ENCODE measurements at places on chromosomes 16 and 17.

DNA sequence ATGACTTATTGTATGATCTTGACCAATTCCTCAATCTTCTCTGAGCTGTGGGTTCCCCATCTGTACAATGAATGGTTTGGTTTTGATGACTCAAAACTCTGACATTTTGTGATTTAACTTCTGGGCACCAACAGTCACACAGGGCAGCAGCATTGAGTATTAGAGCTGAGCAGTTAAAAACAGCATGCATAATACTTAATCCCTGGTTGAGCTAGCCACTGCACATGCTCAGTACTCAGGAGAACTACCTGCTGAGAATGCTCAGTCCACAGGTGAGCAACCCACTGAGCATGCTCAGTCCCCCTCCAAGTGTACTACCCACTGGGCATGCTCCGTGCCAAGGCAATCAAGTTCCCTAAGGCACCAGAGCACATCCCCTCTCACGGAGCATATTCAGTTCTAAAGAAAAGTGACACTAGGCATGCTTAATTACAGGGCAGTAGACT, 68.7 kb downstream of the AIPL1 start:
- no peak for DNase-seq

DNA sequence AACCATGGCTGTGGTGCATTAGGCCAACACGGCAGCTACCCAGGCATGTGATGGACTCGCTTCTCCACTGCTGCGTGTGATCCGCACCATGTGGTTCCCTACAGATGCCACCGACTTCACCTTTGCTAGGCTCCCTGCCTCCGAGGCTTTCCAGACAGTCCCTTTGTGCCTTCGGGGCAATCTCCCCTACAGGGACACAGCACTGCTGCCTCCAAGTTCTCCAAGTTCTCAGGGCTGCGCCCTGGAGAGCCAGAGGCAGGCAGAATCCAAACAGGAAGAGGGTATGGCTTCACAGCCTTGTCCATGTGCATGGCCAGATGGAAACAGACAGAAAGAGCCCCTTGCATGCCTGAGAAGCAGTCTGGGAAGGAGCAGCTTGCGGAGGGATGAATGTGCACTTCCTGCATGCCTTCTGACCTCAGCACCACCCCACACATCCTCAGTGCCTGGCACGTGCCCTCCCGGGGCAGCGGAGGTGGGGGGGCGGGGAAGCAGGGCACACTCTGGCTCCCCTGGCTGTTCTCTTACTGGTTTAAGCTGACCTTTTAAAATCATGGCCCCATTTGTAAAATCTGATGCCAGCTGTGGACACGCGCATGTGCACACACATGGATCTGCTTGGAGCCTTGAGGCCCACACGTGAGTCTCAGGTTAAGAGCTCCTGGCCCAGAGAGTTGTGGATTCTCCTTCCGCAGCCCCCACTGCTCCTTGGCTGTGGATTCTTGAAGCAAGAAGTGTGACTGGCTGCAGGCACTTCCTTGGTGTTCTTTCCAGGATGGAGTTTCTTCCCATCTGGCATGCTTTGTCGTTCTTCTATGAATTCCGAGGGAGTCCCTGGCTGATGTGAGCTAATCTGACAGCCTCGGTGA, 55.3 kb upstream of the MTSS2 start:
- DNase-seq, result no peak

DNA sequence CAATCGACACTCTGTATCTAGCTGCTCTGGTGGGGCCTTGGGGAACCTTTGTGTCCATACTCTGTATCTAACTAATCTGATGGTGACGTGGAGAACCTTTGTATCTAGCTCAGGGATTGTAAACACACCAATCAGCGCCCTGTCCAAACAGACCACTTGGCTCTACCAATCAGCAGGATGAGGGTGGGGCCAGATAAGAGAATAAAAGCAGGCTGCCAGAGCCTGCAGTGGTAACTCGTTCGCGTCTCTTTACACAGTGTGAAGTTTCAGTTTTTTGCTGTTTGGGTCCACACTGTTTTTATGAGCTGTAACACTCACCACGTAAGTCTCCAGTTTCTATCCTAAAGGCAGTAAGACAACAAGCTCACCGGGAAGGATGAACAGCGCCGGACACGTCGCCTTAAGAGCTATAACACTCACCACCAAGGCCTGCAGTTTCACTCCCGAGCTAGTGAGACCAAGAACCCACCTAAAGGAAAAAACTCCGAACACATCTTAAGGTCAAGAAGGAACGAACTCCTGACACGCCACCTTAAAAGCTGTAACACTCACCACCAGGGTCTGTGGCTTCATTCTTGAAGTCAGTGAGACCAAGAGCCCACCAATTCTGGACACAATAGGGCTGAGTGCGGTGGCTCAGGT, 64.6 kb downstream of the KPNA2 start:
- no peak for DNase-seq

DNA sequence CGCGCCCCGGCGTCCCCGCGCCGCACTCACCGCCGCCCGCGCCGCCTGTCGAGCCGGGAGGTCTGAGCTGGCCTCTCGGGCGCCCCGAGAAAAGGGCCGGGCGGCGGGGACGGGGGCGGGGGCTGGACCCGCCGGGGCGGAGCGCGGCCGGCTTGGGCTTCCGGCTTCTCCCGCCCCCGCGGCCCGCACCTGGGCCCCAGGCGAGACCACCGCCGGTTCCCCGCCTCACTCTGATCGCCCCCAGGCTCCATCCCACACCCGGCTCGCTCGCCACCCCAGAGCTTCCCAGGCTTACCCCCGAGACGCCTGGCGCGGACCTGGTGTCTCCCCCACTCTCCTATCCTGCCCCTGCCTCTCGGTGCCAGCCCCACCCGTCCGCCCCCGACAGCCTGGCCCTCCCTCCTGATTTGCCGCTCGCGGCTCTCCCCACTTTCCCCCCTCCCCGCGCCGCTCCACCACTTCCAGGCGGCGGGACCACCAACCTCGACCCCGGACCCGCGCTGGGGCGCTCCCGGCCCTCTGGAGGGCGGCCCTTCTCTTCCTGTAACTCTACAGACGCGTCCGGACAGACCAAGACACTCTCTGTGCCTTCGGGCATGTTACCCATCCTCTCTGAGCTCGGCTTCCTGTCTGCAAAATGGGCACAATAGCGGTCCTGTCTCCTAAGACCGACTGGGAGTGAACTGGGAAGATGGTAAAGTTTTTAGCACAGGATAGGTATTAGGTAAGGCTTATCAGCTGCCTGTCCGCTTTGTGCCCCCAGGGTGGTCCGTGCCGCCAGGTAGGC, at the start of gene LITAF:
Gene LITAF, minus strand, starts transcription at position 64 of the 787 bp plus-strand sequence. CDS start 30,189 bp downstream, outside the sequence.
- peak; percentile 74 for DNase-seq

- DNase-seq, result no peak
These were observed 42.4 kb downstream of the WDR59 start for GRCh38 chr16:74942566-74942965.

DNA sequence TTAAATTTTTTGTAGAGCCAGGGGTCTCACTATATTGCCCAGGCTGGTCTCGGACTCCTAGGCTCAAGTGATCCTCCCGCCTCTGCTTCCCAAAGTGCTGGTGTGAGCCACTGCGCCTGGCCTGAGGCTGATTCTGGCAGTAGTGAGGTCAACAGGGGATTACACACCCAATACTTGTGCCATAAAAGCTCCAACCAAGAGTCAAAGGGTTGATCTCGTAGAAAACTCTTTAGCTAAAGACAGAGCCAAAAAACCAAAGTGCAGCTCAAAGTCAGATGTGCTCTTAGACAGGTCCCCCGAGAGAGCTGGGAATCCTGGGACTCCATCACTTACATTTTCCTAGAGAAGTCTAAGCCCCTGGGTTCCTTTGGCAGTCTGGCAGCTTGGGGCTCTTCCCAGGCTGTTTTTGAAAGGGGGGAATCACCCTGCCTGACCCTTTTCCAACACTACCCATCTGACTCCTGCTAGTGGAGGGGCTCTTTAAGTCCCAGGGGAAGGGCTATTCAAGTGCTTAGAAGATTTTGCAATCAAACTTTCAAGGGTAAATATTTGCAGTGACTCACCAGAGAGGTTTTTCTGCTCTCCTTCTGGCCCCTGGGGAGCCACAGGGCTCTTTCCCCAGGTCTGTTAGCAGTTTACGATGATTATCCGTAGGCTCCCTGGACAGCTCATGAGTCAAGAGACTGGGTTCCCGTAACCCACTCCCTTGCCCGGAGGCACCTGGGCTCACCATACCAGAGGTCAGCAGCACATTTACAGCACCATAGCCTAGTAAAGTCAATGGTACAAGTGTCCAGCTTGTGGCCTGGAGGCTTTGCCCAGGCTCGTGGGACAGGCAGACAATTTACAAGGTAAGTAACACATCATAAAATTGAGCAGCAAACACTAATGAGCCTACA, 408.7 kb downstream of the SLC39A11 start:
- DNase-seq, result no peak

- no peak for DNase-seq
These were observed 105.9 kb upstream of the SEC14L1 start for GRCh38 chr17:77034677-77035424.

DNA sequence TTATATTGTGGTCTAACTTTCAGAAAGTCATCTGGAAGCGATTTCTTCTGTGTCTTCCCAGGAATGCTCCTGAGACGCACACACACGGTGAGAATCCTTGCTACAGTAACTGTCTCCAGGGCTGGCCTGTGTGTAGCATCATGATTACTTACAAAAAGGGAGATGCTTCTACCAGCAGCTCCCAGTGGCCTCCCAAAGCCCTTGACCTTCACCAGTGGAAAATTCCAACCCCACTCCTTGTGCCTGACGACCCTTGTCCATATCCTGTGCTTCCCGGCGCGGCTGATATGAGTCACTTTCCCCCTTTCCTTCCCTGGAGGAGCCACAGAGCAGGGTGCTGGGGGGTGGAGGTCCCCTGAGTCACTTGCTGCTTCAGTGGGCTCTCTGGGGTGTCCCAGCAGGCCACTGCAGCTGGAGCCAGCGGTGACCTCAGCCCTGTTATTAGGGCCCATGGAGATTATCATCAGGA, 22.1 kb upstream of the NAT9 start:
- DNase-seq, result no peak

GRCh38 chr16:73058221-73058615, 10.3 kb upstream of the ZFHX3 start:
- DNase-seq, result peak; percentile 31

- DNase-seq, result peak; percentile 71
These were observed 44.0 kb downstream of the TUBD1 start for GRCh38 chr17:59848778-59849177.

DNA sequence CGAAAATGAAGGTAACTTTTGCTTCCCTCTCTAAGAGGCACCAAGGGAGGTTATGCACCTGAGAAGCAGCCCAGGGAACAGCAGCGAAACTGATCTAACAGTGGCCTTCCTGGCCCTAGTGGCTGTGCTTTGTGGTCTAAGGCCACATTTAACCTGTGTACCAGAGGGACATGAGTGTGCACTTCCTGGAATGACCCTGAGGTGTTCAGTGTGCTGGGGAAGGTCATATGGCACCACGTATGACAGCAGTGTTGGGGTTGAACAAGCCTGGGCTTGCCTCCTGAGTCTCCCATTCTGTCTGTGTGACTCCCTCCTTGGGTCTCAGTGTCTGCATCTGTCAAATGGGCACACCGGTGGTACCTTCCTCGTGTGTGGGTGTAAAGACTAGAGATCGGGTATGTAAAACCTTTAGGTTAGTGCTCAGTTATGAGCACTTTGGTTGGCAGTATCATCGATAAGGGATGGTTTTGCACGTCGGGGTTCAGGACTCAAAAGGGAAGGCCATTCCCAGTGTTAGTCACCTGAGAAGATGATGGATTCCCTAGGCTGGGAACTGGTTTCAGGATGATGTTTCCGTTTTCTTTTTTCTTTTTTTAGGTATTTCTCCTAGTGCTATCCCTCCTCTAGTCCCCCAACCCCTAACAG, 31.9 kb downstream of the PLCG2 start:
- DNase-seq, result no peak

GRCh38 chr17:46179375-46179999, 13.7 kb downstream of the KANSL1 start:
- DNase-seq, result no peak

GRCh38 chr17:40459636-40460603, 16.7 kb downstream of the IGFBP4 start:
- DNase-seq, result no peak

DNA sequence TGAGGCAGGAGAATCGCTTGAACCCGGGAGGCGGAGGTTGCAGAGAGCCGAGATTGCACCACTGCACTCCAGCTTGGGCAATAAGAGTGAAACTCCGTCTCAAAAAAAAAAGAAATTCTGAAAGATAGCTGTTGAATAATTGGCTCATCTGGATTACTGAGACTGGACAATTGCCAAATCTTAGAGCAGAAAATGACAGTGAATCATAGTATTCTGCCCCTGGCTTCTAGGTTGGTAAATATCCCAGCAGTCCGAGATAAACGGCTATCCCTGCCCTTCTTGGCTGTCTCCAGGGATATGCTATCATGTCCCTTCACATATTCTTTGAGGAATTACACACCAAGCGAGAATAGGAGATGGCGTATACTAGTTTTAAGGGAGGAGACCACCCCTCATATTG, 35.5 kb upstream of the METTL16 start:
- DNase-seq, result no peak

- no peak for DNase-seq
These were observed 684 bp downstream of the SLX4 start for GRCh38 chr16:3610698-3611145.

GRCh38 chr16:68951991-68952877, 108.9 kb downstream of the TANGO6 start:
- DNase-seq, result no peak

GRCh38 chr16:87844120-87844733, 25.1 kb downstream of the SLC7A5 start:
- DNase-seq, result no peak

GRCh38 chr17:66605541-66605940, 229.4 kb upstream of the CACNG5 start:
- DNase-seq, result no peak

GRCh38 chr17:39652587-39653315, 12.4 kb upstream of the TCAP start:
- no peak for DNase-seq

DNA sequence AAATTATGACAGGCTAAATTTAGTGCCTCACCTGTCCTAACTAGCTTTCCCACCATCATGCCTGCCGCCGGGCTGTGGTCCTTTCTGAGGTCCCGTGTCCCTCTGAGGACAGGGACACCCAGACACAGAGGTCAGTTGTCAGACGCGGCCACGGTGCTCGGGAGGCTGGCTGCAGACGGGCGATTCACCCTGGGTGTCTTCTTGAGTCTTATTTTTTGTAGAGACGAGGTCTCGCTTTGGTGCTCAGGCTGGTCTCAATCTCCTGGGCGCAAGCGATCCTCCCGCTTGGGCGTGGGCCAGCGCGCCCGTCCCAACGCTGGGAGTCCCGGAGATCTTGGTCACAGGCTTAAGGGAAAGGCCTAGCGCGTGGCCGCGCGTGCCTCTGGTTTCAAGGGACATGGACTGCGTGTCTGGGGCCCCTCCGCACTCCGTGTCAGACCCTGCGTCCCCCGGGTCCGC, 797 bp upstream of the RAB11FIP3 start:
- DNase-seq, result peak; percentile 29

GRCh38 chr17:4946312-4946976, 1.9 kb downstream of the PFN1 start:
- DNase-seq, result peak; percentile 24

DNA sequence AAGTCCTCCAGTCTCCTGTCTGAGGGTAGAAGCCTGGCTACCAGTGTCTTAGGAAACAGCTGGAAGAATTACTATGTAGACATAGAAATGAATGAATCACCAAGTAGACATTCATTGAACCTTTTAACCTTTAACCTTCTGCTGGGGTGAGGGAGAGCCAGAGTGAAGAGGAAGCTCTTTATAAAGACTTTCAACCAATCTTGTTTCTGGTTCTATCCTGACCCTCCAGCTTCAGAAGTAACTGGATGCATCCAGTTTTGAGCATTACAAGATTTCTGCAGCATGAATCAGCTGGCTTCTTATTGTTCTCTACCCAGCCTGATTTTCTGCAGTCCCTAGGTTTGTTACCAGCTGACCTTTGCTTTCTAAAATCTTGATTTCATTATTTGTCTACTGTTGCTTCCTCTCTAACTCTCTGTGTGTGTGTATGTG, 8.5 kb downstream of the TEKT1 start:
- no peak for DNase-seq

Measured in activated CD4-positive, alpha-beta T cell treated with anti-CD3 and anti-CD28 coated beads, Interleukin-2, amount 50 U/mL, for 48 hours (primary cell).